Melanocyte of skin (primary cell): ENCODE measurements at places on chromosomes 7 and 10. TPM values are rescaled to one million over a fixed set of nuclear protein-coding genes. Genes with fewer than 3 reads are reported as not detected.

Gene FBXL13
- 1.1 and 1.4 TPM in 2 replicates for total RNA-seq

Gene RHEB
- 68.3 and 94.1 TPM in 2 replicates for total RNA-seq

Gene PPP1R3A
- not detected in 2 replicates for total RNA-seq

Gene ADRA2A
- total RNA-seq, result under 0.01 TPM in 1 of 2 replicates, not detected in the other

Gene ITPRID1
- not detected in 2 replicates for total RNA-seq

Gene UCMA
- total RNA-seq, result not detected in 2 replicates

Gene FAM25G
- total RNA-seq, result not detected in 2 replicates

Gene AKR1B1
- total RNA-seq, result 99.2 and 137 TPM in 2 replicates

Gene DUSP5
- 2.8 and 7.6 TPM in 2 replicates for total RNA-seq

Gene PRPS1L1
- total RNA-seq, result not detected in 2 replicates

Gene VSIR
- total RNA-seq, result 0.15 TPM in 1 of 2 replicates, not detected in the other

Gene ZNF503
- total RNA-seq, result 6.5 and 8.3 TPM in 2 replicates

Gene TACC2
- total RNA-seq, result 4.1 and 10.5 TPM in 2 replicates

Gene MBL2
- total RNA-seq, result under 0.01 TPM in 1 of 2 replicates, not detected in the other

Gene DNAJB6
- total RNA-seq, result 66.6 and 82.1 TPM in 2 replicates

Gene FAM13C
- total RNA-seq, result under 0.01 and 1.8 TPM in 2 replicates

Gene MYH16
- total RNA-seq, result under 0.01 TPM in 1 of 2 replicates, not detected in the other

Gene HHEX
- 6.5 and 9.0 TPM in 2 replicates for total RNA-seq
